ENCODE measurements at places on chromosomes 5 and 9.

GRCh38 chr5:93438124-93438523, 142.9 kb downstream of the NR2F1-AS1 start:
- DNase-seq = no peak

DNA sequence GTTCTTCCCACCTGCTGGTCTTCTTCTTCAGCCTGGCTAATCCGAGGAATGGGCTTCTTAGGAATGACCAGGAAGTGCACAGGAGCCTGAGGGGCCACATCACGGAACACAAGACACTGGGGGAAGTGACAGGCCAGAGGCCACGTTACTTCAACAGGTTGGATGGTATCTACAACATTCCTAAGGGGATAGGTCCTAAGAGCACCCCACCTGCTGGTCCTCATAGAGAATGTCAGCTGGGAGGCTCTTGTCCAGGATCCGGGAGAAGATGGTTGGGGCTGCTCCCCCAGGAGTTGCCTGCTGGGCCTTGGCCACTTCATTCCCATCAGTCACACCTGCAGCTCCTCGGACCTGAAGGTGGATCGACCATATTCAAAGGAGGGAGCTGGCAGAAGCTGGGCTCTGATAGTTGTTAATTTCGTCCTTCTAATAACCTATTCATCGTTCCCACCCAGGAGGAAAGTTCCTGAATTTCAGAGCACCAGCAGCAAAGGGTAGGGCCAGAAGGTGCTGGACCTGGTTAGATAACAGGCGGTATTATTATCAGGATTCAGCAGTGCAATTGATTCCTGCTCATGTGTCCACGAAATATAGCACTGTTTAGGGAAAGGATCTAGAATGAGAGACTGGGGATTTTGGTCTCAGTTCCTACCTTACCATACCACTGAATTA, 1.3 kb downstream of the HINT2 start:
- no peak for DNase-seq

DNA sequence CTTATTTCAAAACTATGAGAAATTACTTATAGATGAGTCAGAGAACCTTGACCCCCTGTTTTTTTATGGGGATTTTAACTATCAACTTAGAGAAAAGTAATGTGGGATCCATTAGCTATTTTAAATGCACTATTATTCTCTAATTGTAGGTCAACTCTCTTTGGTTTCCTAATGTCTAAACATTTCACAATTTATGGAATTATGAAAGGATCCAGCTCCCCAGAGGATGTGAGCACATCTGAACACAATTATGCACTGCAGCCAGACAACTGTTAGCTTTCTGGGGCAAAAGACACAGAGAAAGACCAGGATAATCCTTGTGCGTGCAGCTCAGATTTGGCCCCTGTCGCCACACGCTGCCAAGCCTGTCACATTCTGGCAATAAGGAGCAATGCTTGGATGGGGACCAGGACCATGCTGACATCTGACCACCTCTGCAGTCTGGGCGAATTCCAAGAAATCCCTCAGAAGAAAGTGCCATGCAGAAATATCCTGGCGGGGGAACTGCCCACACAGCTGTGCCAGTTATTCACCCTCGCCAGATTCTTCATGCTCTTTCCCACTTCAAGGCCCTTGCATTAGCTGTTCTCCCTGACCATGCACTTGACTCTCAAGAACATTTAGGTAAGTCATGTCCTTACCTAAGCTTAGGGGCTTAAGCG, 22.2 kb upstream of the CMBL start:
- DNase-seq = no peak

DNA sequence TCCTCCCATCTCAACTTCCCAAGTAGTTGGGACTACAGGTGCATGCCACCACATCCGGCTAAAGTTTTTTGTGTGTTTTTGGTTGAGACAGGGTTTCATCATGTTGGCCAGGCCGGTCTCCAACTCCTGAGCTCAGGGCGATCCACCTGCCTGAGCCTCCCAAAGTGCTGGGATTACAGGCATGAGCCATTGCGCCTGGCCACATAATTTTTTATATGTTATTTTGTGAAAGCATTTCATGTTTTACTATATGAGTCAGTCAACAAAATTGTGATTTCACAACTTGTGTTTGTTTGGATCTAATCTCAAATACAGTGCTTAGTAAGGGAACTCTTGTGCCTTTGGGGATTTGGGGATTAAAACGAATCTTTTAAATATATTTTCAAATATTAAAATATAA, 20.0 kb upstream of the FAM120AOS start:
- DNase-seq = no peak

All from cortex of kidney (tissue), 1 donor.